Activated T-helper 2 cell treated with anti-CD3 and anti-CD28 coated beads, Interferon-gamma antibody, Interleukin-2, Interleukin-4, amounts not matched to agents 10 μg/mL and 5 μg/mL and 100 μg/mL, durations not matched to agents 14 hours and 24 hours and 36 hours (primary cell): ENCODE measurements at places on chromosomes 11 and 22.

- DNase-seq, result peak; percentile 5
These were observed 1078.0 kb downstream of the BRD1 start for GRCh38 chr22:48749555-48750227.

DNA sequence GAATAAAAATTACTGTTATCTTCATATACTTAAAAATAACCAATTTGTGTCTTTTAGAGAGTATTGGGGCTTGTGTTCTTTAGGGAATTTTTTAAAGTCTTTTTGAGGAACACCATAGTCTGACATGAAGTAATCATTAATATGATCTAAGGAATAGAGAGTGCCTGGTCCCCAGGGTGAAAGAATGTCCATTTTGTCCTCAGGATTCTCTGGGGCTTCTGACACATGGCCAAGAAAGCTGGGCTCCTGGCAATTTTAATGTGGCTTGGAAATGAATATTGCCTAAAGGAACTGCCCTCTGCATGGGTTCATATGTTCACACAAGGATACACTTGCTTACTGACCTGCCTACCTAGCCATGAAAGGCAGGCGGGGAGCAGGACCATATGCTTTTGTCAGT is 33.7 kb downstream of the NF2 start:
- DNase-seq, result no peak

DNA sequence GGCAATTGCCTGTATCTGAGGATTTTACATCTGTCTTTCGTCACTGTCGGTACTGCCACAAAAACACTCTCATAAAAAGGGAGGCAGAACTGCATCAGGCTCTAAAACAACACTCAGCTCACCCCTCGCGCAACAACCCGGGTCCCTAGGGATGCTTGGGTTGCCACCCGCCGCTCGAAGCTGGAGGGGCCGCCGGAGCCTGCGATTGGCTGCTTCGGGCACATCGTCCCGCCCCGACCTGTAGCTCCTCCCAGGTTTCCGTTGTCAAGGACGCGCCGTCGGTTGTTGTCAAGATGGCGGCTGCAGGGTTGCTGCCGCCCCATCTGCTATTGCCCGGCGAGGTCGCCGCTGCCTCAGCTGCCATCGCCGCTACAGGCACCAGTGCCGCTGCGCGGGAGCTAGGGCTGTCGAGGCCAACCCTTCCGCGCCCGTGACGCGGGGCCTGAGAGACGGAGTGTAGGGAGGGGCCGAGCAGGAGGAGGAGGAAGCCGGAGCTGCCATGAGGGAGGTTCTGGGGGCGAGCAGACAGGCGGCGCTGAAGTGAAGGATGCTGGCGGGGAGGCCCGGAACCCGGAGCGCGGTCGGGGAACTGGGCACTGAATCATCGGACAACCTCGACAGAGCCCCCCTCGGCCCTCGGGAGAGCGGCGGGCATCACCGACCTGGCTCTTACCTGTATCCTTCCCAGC is at the start of gene CEP126:
Gene CEP126 (plus strand): TSS at position 273 of the 689 bp plus-strand sequence. CDS start 275 bp downstream, at position 548.
- DNase-seq, result peak; percentile 89

- DNase-seq, result peak; percentile 40
These were observed 6.2 kb upstream of the IGSF22 start for GRCh38 chr11:18731949-18732821.

DNA sequence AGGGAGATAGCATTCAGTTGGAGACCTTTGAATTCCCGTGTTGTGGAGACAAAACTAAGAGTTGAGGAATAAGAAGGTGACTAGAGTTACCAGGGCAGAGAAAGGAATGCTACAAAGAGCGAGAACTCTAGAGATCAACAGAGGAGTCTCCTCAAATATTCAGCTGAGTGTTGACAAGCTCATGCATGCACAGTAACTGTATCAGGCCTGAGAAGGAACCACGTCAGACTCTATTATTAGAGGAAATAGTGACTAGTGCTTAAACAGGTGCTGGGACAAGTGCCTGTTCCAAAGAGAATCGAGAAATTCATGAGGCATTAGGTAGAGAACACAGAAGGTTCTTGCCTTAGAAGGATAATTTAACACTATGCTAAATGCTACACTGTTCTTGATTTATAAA is 333.8 kb upstream of the CHORDC1 start:
- no peak for DNase-seq

DNA sequence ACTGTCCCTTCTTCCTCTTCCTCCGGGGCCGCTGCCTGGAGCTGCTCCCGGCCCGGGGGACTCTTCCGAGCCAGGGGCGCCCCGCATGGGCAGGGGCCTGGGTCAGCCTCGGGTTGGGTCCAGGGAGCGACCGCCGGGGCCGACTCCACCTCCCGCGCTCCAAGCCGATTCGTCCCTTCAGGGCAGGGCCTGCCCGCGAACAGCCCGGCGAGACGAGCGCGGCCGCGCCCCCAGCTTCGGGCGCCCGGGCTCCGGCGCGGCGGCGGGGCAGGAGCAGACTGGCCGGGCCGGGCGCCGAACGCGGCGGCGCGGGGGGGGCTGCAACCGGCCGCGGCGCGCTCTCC is at the start of gene LARGE1:
Gene LARGE1 (minus strand): TSS at position 280 of the 344 bp plus-strand sequence.
- DNase-seq, result no peak

DNA sequence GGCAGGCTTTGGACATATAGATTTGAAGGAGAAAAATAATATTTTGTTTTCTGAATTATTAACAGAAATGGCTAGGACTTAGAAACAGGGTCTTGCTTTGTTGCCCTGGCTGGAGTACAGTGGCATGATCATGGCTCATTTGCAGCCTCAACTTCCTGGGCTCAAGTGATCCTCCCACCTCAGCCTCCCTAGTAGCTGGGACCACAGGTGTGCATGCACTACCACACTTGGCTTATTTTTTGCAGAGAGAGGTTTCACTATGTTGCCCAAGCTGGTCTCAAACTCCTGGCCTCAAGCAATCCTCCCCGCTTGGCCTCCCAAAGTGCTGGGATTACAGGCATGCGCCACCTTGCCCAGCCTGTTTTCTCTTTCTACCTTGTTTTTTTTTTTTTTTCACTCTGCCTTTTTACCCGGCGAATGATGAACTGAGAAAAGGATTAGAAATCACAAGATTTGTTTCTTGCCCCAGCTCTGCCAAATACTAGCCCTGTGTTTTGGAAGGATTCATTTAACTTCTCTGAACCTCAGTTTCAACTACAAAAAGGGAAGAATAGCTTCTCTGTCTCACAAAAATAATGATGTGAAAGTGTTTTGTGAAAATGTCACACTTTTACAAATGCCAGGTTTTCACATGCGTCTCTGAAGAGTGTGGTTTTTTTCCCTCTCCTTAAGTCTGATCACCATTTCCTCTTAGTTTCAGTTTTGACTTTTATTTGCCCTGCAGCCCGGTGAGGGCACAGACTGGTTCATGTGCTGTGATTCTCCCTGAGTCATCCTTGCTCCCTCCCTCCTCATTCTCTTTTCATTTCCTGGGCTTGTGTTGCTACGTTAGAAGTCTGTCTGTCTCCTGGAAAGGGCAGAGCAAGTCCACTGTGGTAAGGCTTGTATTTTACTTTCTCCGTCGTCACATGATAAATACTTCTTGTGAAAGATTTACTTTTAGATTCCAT is 67.7 kb downstream of the BCL2L13 start:
- peak; percentile 21 for DNase-seq

DNA sequence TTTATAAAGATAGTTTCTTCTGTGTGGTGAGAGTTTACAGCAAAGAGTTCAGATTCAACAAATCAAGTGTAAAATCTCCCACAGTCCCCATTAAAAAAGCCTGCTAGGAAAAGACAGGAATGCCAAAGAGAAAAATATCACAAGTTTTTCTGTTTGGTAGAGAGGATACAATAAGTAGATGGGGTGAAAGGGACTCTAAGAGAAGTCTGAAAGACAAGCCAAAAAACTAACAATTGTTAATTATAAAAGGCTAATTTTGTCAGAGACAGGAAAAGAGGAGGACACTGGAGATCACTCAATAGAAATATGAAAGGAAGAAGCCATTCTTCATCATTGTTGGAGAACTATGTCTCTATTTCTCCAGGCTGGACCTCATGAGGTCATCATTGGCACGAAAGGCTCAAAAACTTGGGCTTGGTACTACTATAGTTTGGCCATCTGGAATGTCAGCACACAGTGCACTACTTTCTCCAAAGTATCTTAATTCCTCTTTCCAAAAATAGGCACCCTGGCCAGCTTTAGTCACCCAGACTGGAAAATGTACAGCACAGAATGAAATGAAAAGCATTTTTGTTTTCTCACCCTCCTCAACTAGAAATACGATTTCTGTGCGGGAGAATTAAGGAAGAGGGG is 531 bp upstream of the SOX6 start:
- DNase-seq, result no peak

GRCh38 chr11:71505001-71505400 is 22.1 kb upstream of the KRTAP5-7 start:
- no peak for DNase-seq

DNA sequence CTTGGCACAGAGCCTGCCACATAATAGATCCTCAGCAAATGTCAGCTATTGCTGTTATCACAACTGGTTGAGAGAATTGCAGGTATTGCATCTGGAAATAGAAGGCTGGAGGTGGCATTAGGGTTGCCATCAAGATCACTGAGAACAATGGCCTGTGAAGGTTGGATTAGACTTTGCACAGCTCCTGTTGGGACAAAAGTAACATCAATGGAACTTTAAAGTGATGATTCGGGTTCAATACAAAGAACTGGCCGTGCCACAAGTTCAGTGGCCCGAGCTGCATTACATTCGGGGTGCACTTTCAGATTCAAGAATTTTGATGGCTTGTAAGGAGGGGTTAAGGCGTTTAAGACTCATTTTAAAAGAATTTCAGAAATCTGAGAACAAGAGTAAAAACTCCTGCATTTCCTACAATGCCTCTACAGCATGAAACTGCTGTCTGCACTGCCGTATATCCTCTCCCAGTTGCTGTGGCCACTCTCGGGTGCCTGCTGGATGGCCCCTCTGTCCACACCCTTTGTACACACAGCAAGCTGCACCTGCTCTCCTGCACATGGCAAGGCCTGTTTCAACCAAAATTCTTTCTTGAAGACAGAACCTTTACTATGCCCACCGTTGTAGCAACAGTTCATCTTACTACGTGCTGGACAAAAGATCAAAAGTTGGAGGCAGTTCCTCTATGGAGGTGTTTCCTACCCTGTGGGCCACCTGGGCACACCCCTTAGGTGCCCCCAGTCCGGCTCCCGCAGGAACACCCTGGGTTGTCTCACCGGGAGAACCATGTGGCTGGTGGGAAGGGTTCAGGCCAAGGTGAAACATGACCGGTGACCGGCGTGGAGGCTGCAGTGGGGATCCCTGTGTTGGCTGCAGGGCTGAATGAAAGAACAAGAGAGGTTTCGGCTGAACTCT is 17.5 kb upstream of the SHANK2 start:
- DNase-seq, result no peak

GRCh38 chr22:50564289-50564688 is 1.6 kb upstream of the SYCE3 start:
- no peak for DNase-seq

DNA sequence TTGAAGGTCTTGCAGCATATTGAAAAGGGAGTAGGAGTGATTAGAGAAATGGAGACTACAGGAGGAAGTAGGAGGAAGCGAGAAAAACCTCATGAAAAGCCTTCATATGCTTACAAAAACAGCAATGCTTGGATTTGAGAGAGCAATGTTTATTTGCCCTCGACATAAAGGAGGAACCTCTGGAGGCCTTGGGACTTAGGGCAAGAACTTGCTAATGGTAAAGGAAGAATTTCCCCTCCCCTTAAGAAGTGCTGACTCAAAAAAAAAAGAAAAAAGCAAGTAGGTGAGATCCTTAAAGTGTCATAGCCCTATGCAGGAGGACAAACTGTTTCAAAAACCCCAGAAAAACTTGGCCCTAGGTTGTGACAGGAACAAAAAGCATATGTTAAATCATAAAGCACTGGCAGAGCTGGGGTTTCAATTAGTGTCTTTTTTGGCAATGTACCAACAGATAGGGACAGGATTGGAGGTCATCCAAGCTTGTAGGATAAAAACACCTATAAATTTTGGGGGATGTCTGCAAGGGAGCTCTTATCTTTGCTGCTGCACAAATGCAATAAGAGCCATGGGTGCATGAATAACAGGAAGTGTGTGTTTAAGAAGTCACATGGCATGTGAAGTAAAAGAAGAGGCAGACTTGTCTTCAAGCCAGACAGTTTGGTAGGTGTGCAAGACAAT is 4.9 kb downstream of the GLYAT start:
- no peak for DNase-seq

- no peak for DNase-seq
These were observed 5.0 kb downstream of the OR10A5 start for GRCh38 chr11:6850526-6850925.

DNA sequence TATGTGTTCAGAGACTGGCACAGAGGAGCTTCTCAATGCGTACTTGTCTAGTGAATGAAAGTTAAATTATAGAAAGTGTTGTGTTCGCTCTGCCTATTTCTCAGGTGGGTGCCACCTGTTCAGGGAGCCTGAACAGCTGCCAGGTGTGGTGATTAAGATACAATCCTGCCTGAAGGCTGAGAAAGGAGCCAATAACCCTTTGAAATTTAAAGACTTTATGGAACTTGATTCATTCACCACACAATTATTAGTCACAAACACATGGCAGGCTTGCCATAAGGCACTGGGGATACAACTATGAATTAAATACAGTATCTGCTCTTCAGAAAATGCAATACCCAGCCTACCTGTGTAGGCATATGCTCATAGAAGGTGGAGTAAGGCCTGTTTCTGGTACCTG is 92.9 kb upstream of the AMOTL1 start:
- no peak for DNase-seq

DNA sequence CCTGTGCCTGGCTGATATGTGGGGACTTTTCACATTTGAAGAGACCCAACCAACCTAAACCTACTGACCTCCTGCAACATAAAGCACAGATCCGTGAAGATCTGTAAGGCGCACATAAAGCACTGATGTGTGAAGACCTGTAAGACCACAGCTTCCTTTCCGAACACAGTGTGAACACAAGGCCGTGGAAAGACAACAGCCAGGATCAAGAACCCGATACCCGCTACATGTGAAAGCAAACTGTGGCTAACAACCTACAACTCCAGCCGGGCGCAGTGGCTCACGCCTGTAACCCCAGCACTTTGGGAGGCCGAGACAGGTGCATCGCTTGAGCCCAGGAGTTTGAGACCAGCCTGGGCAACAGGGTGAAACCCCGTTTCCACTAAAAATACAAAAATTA is 17.6 kb upstream of the PPFIA1 start:
- no peak for DNase-seq

- no peak for DNase-seq
These were observed 1.2 kb downstream of the GLB1L3 start for GRCh38 chr11:134277183-134278001.

DNA sequence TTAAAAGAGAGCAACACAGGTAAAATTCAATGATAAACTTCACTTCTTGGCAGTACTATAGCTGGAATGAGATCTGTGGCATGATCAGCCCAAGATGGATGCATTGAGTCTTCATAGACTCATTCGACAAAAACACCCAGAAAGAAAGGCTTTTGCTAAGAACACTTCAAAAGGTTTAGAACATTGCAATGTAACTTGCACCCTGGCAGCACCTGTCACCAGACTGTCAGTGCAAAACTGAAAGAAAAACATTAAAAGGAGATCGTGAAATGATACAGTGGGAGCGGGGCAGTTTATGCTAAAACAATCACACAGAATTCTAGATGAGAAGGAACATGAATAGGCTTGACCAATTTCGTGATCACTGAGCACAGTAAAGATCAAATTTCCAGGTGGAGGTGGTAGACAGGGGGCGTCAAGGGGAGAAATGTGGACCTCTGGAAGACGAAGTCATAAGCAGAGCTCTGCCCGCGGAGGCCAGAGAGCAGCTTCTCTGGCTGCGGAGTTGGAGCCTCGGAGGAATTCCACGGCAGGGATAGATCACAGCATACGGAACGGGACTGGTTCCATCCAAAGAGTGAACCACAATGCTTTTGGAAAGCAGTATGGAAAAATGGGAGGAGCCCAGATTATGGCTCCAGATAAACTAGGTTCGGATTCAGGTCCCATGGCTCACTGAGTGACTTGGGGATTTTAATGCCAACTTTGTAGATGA is 11.9 kb downstream of the VSIG10L2 start:
- DNase-seq, result no peak
